T-helper 22 cell (primary cell): ENCODE measurements at places on chromosomes 4 and X.

- no peak for DNase-seq
Measured at GRCh38 chrX:14013054-14013453, 16.6 kb downstream of the GEMIN8 start.

DNA sequence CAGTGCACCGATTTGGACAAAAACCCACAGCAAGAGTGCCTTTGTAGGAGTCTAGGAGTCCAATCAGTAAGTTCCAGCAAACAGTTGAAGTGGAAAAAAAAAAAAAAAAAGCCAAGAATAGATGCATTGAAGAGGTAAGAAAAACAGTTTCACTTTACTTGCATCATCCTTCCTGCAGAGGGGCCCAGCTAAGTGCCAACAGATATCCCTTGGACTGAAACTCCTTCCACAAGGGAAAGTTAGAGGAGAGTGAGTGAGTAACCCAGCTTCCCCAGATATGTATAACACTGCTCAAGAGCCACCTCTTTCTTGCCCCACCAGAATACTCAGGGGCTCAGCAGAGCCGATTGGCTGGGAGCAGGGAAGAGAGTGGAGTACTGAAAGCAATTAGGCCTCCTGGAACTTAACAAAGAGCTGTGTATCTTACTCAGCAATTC, 617.7 kb upstream of the SMIM31 start:
- no peak for DNase-seq

DNA sequence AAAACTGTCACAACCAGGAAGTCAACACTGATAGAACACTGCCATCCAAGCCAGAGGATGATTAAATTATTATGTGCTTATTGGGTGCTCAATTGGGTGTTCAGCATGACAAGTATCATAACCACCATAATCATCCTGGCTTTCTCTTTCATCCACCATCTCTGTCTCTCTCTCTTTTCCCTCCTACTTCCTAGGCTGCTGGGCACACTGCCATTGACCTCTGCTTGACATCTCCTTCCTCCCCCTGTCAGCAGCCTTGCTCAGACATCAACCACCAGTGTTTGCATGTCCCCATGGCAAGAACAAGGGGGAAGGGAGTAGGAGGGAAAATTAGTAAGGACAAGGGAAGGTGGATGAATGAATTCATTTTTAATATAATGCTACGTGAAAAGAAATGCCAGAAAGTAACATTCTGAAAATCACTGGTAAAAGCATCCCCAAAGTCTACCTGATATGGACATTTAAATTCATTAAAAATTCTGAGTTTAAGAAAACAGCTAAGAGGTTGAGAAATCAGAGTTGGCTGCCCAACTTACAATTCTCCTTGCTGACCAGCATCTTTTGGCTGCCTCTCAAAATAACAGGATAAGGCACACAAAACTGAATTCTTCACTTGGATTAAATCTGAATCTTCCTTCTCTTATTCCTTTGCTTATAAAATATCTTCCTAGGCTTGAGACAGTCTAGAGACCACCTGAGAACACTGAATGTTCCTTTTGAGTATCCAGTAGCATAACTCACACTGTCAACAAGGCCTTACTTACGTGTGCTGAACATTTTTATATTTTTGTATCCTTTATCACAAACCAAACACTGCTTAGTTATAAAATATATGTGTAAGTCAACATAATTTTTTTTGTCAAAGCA, 48.5 kb downstream of the SNCA start:
- DNase-seq: no peak

DNA sequence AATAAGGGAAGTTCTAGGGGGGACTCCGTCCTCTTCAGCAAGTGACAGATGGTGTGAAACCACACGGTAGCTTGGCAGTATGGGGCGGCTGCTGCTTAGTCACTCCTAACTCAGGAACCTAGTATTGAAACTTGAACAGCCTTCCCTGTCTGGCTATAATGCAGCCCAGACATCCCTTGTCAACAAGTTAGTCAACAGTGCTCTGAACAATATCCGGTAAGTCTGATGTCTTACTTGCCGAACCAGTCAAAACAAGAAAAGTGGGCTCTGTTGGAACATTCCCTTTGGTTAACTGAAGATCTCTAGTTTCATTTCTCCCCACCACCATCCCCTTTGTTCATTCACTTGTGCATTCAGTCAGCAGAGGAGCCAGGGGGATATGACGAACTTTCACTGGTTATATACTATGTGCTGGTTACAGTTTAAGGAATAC, 18.7 kb upstream of the CXCL13 start:
- no peak for DNase-seq

- DNase-seq: peak; percentile 1
Measured at GRCh38 chrX:17046478-17047097, 100.1 kb downstream of the REPS2 start.

DNA sequence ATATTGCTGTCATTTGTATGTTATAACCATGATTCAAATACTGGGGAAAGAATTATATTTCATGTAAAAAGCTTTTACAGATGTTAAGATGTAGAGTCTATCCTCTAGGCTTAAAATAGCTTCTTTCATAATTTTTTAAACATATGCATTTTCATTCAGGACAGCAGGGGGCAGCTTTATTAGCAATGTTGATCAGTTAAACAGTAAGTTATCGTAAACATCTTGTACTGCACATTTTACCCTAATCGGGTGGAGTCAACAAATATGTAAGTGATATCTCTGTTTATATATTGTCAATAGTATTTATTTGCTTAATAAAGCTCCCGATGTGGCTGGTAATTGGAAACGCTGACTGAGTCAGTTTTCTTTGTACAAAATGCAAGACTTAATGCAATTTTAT, 142.5 kb upstream of the MED14 start:
- no peak for DNase-seq

DNA sequence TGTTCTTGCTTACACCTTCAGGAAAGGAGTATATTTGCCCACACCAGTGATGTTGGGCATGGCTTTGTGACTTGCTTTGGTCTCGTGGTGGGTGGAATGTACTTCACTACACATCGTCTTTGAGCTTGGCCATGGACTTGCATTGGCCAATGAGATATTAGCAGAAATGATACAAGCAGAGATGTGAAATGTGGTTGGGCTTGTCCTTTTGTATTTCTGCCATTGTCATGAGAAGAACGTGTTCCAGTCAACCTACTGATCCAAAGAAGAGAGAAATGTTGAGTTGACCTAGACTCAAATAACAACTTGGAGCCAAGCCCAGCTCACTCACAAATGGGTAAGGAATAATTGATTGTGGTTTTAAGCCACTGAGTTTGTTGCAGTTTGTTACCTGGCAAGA, 138.4 kb upstream of the ARX start:
- no peak for DNase-seq

DNA sequence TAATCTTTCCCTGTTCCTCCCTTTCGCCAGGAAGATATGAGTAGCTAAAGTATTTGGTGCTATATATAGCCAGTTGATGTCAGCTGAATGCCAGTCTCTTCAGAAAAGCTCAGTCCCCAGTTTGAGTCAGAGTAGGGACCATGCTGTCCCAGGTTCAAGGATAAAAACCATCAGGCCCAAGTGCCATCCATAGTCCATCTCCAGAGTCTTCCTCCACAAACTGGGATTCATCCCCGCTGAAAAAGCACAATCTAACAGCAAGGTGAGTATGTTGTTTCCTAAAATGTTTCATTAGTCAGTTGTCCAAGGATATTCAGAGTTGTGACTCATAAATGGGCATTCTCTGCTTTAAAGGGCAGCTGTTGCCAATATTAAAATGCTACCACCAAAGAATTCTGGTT, at the start of gene MYOZ2:
Gene MYOZ2, plus strand, starts transcription at position 112 of the 401 bp plus-strand sequence. CDS start 694 bp downstream, outside the sequence.
- no peak for DNase-seq

DNA sequence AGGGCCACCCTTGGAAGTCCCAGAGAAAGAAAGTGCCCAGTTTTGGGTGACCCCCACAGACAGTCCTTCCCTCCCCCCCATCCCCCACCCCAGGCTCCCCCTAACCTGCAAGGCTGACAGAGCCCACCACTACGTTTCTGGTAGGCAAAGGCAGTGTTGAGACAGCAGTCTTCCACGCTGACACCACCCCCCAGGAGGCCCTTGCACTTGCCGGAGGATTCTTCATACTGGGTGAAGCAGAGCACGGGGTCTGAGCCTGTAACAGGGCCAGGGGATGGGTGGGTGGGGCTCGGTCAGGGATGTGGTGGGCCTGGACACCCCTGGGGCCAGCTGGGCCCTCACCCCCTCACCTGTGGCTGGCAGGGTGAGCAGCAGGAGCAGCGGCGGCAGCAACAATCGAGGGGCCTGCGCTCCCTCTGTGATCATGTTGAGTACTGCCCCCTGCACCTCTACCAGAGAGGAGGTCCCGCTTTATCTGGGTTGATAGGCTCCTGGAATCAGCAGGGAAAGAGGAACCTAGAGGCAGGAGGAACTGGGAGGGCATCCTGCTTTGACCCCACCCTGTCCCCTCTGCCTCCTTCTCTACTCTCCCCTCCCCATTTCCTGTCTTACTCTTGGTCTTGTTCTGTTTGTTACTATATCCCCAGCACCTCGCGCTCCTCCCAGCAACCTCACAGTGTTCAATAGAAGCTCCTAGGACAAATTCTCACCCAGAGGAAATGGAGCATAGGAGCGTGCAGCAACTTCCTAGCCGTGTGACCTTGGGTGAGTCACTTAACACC, at the start of gene CFP:
Gene CFP, minus strand, starts transcription at position 512 of the 782 bp plus-strand sequence. Its CDS starts 86 bp downstream, at position 426.
- no peak for DNase-seq

DNA sequence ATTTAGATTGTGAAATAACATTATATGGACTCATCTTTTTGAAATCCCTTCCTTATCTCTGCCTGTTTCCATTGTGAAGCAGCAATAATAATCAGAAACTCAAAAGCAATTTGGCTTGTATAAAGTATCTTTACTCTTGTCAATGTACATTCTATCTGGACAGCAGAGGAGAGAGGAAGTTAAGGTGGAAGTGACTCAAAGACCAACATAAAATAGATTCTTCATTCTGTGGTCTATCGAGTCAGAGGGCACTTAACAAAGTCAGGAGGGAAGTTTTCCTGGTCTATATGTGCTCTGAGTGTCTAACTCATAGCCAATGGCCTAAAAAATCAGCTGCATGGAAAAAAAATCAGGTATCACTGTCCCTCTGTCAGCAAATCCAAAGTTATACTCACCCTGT, 155.5 kb downstream of the EMCN start:
- DNase-seq: no peak

DNA sequence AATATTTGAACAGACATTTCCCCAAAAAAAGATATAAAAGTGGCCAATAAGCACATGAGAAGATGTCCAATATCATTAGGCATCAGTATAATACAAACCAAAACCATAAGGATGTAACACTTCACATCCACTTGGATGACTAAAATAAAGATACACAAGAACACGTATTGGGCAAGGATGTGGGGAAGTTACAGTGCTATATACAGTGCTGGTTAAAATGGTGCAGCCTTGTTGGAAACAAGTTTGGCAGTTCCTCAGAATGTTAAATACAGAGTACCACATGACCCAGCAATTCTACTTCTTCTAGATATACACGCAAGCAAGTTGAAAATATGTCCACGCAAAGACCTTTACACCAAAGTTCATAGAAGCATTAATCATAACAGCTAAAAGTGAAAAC, 58.9 kb downstream of the HAUS3 start:
- no peak for DNase-seq

GRCh38 chr4:155615081-155615887, 51.4 kb upstream of the GUCY1A1 start:
- DNase-seq: no peak

DNA sequence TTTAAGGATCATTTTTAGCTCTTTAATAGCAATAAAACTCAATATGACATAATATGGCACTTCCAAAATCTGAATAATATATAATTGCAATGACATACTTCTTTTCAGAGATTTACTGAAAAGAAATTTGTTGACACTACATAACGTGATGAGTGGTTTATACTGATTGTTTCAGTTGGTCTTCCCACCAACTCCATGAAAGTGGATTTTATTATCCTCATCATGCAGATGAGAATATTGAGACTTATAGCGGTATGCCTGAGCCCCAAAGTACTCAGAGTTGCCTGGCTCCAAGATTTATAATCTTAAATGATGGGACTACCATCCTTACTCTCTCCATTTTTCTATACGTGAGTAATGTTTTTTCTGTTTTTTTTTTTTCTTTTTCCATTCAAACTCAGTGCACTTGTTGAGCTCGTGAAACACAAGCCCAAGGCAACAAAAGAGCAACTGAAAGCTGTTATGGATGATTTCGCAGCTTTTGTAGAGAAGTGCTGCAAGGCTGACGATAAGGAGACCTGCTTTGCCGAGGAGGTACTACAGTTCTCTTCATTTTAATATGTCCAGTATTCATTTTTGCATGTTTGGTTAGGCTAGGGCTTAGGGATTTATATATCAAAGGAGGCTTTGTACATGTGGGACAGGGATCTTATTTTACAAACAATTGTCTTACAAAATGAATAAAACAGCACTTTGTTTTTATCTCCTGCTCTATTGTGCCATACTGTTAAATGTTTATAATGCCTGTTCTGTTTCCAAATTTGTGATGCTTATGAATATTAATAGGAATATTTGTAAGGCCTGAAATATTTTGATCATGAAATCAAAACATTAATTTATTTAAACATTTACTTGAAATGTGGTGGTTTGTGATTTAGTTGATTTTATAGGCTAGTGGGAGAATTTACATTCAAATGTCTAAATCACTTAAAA, 15.3 kb downstream of the ALB start:
- no peak for DNase-seq

GRCh38 chr4:99282731-99283130, 8.1 kb downstream of the ADH1A start:
- DNase-seq: no peak

DNA sequence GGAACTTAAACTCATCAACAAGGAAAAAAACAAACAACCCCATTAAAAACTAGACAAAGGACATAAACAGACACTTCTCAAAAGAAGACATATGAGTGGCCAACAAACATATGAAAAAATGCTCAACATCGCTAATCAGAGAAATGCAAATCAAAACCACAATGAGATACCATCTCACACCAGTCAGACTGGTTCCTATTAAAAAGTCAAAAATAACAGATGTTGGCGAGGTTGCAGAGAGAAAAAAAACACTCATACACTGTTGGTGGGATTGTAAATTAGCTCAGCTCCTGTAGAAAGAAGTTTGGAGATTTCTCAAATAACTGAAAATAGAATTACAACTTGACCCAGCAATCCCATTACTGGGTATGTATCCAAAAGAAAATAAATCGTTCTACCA, 28.7 kb downstream of the APLN start:
- no peak for DNase-seq

GRCh38 chrX:109268340-109268739, 213.5 kb downstream of the GUCY2F start:
- DNase-seq: no peak

- DNase-seq: no peak
Measured at GRCh38 chr4:14679906-14680305, 322.4 kb upstream of the CPEB2 start.

DNA sequence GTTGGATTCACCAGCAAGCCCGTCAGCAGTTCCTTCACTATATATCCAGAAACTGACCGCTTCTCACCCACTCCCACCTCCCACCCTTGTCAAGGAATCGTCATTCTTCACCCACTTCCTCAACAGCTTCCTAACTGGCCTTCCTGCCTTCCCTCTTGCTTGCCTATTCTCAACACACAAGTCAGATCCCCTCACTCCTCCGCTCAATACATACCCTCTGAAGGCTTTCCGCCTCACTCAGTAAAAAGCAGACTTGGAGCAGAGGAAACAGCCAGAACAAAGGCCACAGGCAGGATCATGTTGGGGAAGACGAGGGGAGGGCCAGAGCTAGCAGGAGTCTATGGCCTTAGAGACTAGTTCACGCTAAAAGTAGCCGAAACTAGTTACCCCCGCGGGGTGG, 23.7 kb downstream of the RWDD4 start:
- no peak for DNase-seq
